SK-N-SH (cell line): ENCODE measurements at places on chromosomes 7 and 10. TPM values are rescaled to one million over a fixed set of nuclear protein-coding genes. Genes with fewer than 3 reads are reported as not detected.
A peak's percentile ranks its signal among the peaks of the same experiment; 100 is the strongest.

DNA sequence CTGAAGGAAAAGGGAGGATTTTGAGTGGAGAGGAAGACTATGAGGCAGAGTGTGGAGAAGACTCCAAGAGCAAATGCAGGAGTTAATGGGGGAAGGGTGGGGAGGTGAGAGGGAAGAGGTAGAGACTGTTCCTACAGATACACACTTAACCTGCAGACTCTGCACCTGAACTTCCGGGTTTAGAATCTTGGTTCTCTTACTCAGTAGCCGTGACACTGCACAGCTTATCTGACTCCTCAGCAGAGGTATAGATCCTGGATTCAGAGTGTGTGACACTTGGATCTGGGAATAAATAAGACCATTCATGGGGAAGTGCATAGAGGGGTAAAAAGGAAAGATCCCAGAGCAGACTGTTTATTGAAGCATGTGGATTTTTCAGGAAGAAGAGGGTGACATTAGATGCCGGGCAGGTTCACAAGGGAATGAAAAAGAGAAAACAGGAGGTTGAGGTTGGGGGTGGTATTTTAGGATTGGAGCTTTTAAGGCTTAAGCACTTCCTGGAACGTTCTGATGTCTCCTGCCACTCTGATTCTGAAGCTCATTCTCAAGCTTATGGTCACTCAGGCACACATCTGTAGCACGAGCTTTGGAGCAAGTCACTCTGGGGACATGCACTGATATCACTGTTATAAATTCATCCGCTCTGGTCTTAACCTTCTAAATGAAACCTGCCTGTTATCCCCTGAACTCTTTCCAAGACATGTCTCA, 5.7 kb upstream of the ZC3HAV1L start:
- no peaks in the 10 kb centered on the region for H3K4me1 ChIP-seq
- DNase-seq = no peak
- no peak overlapping the region for H3K27ac ChIP-seq
- H3K4me3 ChIP-seq = no peak overlapping the region
- H3K36me3 ChIP-seq = peaks cover 26% of the 10 kb centered on the region
- H3K27me3 ChIP-seq = no peaks in the 10 kb centered on the region

DNA sequence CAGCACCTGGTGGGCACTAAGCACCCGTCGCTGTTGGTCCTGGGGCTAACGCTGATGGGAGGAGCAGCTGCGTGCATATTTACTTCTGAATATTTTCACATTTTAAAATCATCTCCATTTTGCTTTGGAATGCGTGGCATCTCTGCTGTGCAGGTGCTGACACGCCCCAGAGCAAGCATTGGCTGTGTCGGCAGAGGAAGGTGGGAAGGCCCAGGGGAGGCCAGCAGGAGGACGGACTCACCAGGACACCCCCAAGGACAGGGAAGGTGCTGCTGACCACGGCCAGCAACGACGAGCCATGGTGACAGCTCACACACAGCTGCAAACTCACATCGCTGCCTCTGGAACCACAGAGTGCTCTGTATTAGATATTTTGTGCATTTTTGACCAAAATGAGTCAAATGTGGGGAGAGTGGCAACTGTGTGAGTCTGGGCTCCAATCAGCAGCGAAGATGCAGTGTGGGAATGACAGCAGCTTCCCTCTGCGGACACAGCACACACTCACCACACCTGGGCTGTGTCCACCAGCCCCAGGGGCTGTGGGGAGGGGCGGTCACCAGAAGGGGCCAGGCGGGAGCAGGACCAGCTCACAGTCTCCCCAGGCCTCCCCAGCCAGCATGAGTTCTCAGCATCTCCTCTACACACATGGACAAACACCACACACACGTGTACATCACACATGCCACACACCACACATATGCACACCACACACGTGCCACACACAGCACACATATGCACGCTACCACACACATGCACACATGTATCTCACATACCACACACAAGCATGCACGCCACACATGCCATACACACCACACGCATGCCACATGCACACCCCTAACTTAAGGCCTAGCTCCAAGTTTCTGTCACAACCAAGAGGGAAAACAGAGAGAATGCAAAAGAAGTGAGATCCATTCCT, 58.2 kb downstream of the PTPRN2 start:
- H3K4me1 ChIP-seq = peaks cover 27% of the 10 kb centered on the region; the same call in 1 of the 2 replicates
- peak; percentile 55 for DNase-seq
- no peaks in the 10 kb centered on the region for H3K27me3 ChIP-seq
- H3K36me3 ChIP-seq = no peaks in the 10 kb centered on the region

- no peak for DNase-seq
- no peaks in the 10 kb centered on the region for H3K4me1 ChIP-seq
- H3K27me3 ChIP-seq = no peaks in the 10 kb centered on the region
These were observed 217.0 kb upstream of the ADARB2 start for GRCh38 chr10:1954300-1954699.

GRCh38 chr7:1552200-1552599, 3.8 kb downstream of the TMEM184A start:
- H3K27me3 ChIP-seq = no peaks in the 10 kb centered on the region
- no peak overlapping the region for H3K4me3 ChIP-seq
- DNase-seq = no peak
- no peak overlapping the region for H3K27ac ChIP-seq

VDAC2 gene
- polyA plus RNA-seq = 98.3 and 101 TPM in 2 replicates

- no peaks in the 10 kb centered on the region for H3K4me1 ChIP-seq
- DNase-seq = no peak
- H3K36me3 ChIP-seq = no peaks in the 10 kb centered on the region
- no peak overlapping the region for H3K4me3 ChIP-seq
- peaks cover 32% of the 10 kb centered on the region for H3K27me3 ChIP-seq
- H3K27ac ChIP-seq = no peak overlapping the region
These were observed 20.9 kb upstream of the FAM20C start for GRCh38 chr7:171364-171904.
